ENCODE measurements at places on chromosomes 12 and 14.

- DNase-seq = no peak
Measured at GRCh38 chr12:20262119-20262518, 106.2 kb upstream of the PDE3A start.

- DNase-seq = no peak
Measured at GRCh38 chr12:98058838-98059237, 456.6 kb upstream of the TMPO start.

- DNase-seq = no peak
Measured at GRCh38 chr12:14317362-14318146, 47.9 kb upstream of the ATF7IP start.

DNA sequence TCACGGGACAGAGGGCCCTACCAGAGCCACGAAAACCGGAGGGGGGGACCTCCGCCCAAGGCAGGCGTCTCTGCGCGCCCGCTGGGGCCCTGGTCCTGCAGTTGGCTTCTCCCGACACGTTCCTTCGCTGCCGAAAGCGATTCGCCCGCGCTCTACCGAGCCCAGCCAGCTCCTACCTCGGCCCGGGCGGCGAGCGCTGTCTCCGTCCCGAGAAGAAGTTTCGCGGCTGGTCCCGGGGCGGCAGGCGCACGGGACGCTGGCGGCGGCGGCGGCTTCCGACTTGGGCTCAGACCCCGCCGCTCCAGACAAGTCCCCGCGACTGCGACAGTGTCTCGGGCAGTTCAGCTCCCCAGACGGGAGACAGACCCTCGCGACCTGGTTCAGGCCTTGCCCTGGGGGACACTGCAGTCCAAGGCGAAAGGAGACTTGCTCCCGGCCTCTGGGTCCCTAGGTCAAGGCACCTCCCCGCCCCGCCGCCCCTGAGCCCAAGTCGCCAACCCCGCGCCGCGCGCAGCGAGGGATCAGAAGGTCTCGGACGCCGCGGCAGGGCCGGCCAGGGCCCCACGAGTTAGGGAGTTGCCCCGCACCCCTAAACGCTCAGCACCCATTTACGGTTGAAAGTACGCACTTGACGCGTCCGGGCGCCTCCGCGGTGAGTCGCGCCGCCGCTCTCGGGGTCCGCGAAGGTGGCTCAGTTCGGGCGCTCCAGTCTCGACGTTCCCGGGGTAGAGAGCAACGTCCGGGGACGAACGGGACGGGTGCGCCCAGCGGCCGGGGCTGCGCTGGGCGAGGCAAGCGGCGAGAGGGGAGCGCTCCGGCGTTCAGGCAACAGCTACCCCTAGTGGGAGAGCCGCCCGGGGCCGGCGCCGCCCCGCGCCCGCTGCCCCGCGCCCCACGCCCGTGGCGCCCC lies 1.4 kb upstream of the DIO3 start:
- DNase-seq = no peak

DNA sequence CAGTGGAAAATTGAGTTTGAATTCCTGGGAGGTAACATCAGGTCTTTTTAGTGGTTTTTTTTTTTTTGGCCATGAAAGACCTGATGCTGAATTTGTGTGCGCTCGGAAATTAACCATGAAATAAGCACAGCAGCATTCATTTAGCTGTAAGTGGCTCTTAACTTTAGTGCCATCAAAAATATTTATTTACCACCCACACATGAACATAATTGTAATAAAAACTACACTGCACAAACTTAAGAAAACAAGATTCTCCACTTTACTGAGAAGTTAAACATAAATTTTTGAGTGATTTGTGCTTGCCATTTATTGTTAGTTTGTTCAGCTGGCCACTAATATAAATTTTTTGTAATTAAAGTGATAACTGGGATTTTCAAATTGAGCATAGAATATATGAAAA lies 2.4 kb downstream of the SLC41A2 start:
- no peak for DNase-seq

DNA sequence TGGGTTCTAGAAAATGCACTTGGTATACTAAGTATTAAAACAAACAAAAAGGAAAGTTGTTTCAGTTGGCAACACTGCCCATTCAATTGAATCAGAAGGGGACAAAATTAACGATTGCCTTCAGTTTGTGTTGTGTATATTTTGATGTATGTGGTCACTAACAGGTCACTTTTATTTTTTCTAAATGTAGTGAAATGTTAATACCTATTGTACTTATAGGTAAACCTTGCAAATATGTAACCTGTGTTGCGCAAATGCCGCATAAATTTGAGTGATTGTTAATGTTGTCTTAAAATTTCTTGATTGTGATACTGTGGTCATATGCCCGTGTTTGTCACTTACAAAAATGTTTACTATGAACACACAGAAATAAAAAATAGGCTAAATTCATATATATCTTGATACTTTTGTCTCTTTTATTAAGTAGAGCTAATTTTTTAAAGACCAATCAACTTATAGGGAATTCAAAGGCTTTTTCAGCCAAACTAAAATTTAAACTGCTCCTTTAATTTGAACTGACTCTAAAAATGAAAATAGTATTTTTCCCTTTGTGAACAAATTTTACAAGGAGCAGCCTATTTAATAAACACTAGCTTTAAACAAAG lies 2.8 kb downstream of the FOXG1 start:
- no peak for DNase-seq

DNA sequence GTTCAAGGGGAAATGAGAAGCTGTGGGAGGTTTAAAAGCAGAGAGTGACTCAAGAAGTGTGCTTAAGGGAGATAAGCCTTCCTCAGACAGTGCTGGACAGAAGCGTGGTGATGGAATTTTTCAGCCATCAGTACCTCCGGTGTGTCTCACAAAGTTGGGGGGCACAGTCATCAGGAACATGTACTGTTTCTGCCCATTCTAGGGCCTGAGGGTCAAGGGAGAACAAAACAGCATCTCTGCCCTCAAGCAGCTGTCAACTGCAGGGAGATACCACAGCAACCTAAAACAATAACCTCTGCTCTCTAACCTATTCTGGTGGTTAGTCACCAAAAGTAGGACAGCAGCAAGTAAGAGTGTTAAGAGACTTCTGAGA lies 2.0 kb upstream of the STON2 start:
- no peak for DNase-seq

GRCh38 chr12:32874975-32875374 lies 21.6 kb downstream of the PKP2 start:
- no peak for DNase-seq

DNA sequence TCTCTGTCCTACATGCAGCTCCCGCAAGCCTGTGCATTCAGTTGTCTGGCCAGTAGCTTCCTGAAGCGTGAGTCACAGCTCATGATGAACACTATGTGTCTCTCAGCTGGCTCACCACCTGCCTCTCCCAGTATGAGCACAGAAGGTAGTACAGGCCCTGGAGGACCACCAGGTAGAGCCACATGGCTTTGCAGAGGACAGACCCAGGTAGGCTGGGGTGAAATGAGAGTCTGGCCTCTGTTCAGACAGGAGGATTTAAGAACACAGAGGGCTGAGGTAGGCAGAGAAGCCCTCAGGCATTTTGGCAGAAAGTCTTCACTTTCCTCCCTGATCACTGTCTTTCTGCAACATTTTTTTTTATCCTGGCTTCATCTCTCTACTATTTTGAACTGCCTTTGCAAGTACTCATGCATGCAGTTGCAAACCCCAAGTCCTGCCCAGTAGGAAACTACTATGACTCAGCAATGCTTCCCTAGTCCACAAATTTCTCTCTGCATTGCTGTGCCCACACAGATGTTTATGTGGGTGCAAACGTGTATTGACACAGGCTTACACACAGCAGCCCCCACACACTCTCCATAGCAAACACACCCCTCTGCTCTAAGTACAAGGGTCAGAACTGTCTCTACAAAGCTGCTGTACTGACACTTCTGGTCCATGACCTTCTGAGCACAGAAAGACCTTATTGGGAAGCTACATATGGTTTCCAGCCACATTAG lies 7.2 kb upstream of the SDR9C7 start:
- DNase-seq = no peak

GRCh38 chr12:3458041-3458440 lies 33.0 kb upstream of the PRMT8 start:
- DNase-seq = no peak

DNA sequence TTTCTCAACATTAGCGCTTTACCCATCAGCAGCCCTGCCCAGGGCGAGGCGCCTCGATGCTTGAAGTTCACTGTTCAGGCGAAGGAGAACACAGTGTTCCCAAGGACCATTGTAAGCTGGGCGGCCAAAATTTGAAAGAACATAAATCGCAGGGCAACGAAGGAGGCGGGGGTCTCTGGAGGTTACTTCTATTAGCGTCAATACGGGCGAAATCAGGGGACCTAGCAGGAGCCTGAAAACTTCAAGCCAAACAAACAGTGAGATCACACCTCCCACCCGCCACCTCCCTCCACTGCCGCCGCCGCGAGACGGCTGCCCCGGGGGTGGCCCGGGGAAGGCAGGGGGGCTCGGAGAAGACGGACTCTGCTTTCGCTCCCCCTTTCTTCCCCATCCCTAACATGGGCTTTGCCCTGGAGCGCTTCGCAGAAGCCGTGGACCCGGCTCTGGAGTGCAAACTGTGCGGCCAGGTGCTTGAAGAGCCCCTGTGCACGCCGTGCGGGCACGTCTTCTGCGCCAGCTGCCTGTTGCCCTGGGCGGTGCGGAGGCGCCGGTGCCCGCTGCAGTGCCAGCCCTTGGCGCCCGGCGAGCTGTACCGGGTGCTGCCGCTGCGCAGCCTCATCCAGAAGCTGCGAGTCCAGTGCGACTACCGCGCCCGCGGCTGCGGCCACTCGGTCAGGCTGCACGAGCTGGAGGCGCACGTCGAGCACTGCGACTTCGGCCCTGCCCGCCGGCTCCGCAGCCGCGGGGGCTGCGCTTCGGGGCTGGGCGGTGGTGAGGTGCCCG lies at the start of gene PDZRN4:
Gene PDZRN4 (plus strand): TSS at position 263 of the 783 bp plus-strand sequence.
- DNase-seq = no peak

- DNase-seq = peak; percentile 55
Measured at GRCh38 chr12:113103756-113104450, 31.7 kb downstream of the RASAL1 start.

- no peak for DNase-seq
Measured at GRCh38 chr14:46490238-46490685, 161.3 kb downstream of the RPL10L start.

DNA sequence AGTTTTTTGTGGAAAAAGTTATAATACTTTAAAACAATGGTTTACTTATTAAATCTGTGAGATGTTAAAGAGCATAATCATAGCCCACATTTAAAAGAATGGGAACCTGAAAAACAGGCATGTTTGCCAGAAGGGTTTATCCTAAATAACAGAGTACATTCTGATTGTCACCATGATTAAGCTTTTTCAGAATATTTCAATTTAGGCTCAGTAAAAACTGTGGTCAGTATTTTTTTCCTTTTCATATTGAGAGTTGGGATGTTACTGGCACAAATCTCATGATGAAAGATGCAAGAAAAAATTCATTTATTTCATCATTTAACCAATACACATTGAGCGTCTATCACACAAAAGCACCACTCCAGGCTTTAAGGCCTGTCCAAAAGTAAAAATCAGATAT lies 18.6 kb downstream of the EPS8 start:
- DNase-seq = no peak

DNA sequence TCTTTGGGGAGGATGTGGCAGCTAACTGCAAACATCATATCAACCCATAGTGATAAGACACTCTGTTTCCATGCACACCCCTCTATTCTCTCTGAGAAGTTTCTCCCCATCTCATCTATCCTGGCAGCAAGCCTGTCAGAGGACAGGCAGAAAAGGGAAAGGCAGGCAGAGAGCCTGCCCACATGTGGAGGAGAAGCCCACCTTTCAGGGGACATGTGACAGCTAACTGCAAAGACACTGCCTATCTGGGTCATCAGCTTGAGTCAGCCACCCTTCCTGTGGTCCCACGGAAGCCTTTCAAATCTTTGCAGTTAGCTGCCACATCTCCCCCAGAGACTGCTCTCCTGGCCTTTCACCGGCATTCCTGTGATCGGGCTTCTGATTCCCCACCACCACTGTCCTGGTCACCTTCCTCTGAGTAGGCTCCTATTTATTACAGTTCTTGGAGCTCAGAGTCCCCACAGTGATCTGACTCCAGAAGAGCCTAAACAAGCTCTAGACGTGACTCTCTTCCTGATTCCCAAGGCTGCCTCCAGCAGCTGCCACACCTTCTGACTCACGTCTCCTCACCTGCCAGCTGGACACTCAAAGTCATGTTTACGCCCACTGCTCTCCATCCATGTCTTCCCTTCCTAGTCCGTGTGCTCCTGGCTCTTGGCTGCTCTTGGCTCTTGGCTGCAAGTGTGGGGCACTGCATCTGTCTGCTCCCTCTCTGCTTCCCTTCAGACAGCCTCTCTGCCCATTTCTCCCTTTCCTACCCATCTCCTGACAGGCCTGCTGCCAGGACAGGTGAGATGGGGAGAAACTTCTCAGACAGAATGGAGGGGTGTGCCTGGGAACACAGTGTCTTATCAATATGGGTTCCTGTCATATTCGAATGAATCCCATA lies 7.5 kb upstream of the KRT1 start:
- no peak for DNase-seq

- no peak for DNase-seq
Measured at GRCh38 chr14:96614481-96614881, 112.3 kb downstream of the PAPOLA start.

GRCh38 chr14:46596236-46596635 lies 55.3 kb downstream of the RPL10L start:
- no peak for DNase-seq

DNA sequence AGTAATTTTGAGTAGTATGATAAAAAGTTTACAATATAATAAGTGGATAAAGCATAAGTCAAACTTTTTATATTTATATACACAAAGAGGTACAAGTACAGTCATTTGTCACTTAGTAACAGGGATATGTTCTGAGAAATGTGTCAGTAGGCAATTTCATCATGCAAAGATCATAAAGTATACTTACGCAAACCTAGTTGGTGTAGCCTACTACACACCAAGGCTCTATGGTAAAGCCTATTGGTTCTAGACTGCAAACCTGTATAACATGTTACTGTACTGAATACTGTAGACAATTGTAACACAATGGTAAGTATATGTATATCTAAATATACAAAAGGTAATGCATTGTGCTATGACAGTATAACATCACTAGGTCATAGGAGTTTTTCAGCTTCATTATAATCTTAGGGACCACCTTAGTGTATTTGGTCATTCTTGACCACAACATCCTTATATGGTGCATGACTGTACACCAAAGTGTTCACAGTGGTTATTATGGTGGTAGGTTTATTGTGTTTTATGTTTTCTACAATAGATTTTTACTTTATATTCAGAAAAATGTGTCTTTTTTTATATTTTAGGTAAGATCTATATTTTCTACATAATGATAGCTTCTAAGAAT lies 14.9 kb upstream of the SCFD1 start:
- DNase-seq = no peak

GRCh38 chr14:59272633-59273032 lies 84.2 kb downstream of the DAAM1 start:
- no peak for DNase-seq

- DNase-seq = no peak
Measured at GRCh38 chr12:46356655-46357437, 15.7 kb downstream of the SLC38A2 start.

- DNase-seq = no peak
Measured at GRCh38 chr12:74412606-74413230, 124.9 kb upstream of the ATXN7L3B start.

DNA sequence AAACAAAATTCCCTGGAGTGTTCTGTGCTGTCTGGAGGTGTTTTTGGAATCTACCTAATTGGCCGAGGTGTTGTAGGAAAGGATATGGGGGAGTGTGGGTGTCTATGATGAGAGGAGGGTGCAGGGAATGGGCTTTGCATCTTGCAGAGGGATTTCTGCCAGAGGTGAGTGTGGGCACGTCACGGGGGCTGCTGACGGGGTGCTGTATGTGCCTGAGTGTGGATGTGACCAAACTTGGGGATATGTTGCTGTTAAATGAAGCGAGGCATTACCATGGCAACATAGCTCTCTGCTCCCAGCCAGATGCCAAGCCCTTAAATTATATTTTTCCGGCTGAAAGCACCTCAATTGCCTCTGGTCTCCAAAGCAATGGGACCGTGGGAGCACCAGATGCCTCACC lies 44.3 kb upstream of the SPTLC2 start:
- no peak for DNase-seq

All from stimulated activated CD4-positive, alpha-beta T cell treated with anti-CD3 and anti-CD28 coated beads, Interleukin-1b, Interleukin-23, amount 100 ng/mL, for 4 hours (primary cell).